ENCODE measurements at places on chromosomes 16 and 17.

- no peak for DNase-seq
Observed at GRCh38 chr17:74746922-74747321, 1.5 kb upstream of the NHERF1 start.

DNA sequence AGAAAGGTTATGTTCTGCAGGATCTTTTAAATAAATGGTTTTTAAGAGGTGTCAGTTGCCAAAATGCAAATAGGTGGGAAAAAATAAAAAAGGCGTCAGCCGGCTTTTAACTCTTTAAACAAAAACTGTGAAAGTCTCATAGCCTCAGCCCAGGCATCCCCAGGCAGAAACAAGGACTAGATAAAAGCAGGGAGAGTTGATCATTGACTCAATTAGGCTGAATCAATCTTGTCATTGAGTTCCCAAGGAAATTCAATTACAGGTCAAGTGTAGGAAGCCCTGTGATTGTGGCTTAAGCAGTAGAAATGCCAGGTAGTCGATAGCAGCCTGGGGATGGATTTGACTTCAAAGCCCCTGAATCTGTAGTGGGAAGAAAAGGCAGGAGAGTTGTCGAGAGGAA lies 30.8 kb upstream of the GUCY2D start:
- DNase-seq, result no peak

DNA sequence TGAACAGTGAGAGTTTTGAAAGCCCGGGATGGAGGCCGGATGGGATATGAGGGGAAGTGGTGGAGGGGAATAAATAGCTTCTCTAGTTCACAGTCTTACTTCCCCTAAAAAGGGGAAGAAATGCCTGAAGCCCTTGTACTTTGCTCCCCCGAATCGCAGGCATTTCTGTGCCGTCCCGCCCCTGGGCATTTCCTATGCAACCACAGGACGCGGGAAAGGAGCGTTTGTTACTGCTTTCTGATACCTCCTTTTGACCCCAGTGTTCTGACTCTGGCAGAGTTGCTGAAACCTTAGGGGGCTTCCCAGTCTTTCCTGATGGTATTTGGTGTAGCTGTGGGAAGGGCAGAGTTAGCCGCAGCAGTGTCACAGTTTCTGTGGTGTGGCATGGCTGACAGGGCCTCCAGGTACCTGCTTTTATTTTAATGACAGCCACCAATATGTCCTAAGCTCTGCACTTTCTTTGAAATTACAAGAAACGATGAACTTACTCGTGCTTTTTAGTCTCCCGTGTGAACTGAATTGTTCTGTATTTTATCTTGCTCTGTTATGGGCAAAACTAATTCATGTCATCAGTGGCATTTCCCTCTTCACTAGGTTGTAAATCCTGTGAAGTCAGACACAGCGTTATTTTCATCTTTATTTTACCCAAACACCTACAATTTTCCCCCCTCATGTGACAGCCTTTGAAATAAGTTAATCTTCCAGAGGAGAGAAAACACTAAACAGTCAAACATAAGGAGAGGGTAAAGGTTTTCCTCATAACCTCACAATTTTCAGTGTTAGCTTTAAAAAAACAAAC lies 27.1 kb downstream of the USP10 start:
- DNase-seq, result no peak

GRCh38 chr17:59533694-59534093 lies 31.7 kb upstream of the DHX40 start:
- no peak for DNase-seq

- no peak for DNase-seq
Observed at GRCh38 chr16:85240982-85241924, 129.0 kb upstream of the CIBAR2 start.

- DNase-seq, result no peak
Observed at GRCh38 chr17:32267690-32268205, 2.1 kb downstream of the RHBDL3 start.

DNA sequence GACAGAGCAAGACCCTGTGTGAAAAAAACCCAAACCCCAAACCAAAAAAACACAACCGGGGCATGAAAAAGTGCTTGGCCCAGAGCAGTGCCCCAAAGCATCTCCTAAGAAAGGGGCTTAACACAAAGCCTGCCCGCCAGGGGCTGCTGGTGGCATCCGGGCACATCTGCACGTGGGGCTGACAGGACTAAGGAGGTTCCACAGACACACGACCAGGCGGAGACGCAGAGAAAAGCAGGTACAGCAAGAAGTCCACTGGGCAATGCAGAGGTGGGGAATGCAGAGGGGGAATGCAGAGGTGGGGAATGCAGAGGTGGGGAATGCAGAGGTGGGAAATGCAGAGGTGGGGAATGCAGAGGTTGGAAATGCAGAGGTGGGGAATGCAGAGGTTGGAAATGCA lies 109.2 kb downstream of the ZNF778 start:
- DNase-seq, result no peak

GRCh38 chr16:54143934-54144571 lies 142.5 kb downstream of the IRX3 start:
- DNase-seq, result no peak

GRCh38 chr16:82439678-82440293 lies 187.0 kb upstream of the CDH13 start:
- DNase-seq, result peak; percentile 1

- no peak for DNase-seq
Observed at GRCh38 chr17:39933912-39934311, 6.4 kb downstream of the LRRC3C start.

DNA sequence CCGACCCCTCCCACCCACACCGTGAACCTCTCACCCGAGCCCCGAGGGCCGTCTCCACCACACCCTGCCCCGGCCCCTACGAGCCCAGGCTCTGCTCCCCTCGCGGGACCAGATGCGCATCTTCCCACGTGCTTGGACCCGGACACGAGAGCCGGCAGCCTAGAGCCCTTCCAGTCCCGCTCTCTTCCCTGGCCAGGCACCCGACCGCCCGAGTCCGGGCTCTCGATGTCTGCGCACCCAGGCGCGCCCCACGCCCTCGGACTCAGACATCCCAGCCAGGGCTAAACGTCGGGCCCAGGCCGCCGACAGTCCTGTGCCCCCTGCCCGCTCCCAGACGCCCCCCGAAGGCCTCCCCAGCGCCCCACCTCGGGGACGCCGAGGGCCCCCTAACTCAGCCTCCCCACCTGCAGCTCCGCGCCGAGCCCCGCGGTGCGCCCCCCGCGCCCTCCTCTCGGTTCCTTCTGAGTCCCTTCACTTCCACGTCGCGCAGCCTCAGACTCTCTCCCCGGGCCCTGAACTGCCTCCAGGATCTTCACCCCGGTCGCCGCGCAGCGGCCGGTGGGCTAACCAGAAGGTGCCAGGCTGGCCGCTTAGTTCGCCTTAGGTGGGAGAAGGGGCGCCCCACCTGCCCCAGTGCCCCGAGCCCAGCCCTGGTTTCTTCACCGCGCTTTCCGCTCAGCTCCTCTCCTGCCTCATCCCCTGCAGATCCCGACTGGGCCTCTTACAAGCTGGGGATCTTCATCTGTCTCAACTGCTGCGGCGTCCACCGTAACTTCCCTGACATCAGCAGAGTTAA lies 688 bp downstream of the ADAP2 start:
- DNase-seq, result no peak

DNA sequence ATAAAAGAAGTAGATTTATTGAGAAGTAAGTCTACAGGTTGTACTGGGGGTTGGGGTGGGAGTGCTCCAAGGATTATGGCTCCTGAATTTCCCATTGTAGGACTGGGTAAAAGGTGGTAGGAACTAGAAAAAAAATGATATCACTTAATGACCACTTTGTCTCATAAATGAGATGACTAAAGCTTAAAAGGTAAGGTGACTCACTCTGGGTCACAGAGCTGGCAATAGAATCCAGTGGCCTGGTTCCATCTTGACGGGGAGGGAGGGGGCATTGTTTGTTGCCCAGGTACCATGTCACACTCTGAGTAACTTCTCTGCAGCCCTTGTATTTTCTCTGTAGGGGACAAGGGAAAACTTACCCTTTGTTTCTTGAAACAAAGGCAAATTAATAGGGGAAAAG lies 126.1 kb downstream of the PITPNC1 start:
- DNase-seq, result no peak

DNA sequence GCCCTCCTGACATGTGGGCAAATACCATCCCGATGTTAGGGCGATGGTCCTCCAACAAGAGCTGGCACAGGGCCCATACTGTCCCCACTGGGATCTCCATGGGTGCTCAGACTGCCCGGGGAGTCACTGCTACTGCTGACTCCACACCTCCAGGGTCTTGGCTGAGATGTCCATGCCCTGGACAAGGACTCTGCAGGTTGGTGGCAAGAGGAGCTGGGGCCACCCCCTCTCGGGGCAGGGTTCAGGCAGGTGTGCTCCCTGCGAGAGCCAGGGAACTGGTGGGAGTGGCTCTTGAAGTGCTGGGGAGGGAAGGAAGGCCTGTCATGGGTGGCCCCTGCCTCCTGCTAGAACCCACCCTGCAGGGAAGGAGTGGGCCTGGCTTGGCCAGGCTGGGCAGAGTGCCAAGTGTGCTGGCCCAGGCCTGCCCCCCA lies 6.4 kb downstream of the CASKIN2 start:
- DNase-seq, result no peak

- no peak for DNase-seq
Observed at GRCh38 chr17:39327109-39327508, 74.3 kb downstream of the FBXL20 start.

- peak; percentile 49 for DNase-seq
Observed at GRCh38 chr16:71439523-71439922, 2.3 kb downstream of the TLE7 start.

DNA sequence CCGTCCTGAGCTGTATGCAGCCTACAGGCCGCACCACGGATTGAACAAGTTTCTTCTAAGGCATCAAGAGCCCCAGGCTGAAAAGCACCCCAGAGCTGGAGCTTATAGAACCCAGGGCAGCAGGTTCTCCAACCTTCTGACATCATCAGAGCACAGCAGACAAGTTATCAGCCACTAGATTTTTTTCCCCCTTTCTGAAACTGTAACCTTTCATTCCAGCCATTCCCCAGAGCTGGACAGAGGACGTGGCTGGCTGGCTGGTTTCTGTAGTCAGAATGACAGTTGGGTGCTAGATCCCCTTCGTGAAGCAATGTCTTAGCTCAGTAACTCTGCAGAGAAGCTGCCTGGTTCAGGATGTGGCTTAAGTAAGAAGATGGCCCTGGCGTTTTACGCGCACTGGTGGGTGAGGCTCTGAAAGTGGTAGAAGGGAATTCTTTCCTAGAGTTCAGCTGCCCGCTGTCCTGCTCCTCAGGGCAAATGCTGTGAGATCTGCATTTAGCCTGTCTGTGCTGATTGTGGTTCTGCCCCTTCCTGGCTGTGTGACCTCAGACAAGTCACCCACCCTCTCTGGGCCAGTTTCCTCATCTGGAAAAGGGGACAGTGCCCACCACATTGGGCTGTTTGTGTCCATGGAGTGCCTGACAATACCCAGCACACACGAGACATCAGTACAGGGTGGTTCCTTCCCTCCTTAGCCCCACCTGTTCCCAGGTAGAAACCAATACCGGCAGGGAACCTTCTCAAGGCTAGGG lies 9.1 kb downstream of the DEXI start:
- no peak for DNase-seq

GRCh38 chr16:85665929-85666328 lies 22.8 kb downstream of the GINS2 start:
- no peak for DNase-seq

- no peak for DNase-seq
Observed at GRCh38 chr17:58667934-58668597, 23.8 kb downstream of the TEX14 start.

DNA sequence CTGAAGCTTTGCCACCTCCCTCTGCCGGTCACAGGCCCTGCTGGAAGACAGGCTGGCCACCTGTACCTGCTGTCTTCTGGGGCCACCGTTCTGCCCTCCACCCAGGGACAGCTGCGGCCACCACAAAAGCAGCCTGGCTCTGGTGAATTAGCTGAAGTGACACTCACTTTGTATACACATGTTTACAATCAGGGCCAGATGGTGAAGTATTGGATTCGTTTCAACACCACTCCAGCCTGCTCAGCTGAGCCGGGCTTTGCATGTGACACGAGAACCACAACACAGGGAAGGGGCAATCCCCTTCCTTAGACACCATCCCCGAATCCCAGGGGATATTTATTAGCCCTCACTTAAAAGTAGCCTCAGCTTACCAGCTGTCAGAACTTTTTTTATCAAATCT lies 191.5 kb upstream of the RPL38 start:
- no peak for DNase-seq

DNA sequence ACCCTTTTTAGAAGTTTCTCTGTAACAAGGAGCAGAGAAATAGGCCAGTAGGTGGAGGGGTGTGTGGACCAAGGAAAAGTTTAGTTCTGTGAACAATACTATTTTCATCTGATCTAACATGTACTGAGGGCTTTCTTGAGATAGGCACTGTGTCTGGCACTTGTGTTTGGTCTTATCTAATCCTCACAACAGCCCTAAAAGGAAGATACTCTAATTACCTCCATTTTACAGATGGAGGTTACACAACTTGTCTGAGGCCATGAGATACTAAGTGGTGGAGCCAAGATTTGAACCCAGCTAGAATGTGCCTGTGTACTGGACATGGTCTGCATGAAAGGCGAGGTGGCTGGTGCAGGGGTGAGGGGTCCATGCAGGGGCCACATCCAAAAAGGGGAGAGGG lies 4.5 kb downstream of the TNFSF12 start:
- DNase-seq, result no peak

DNA sequence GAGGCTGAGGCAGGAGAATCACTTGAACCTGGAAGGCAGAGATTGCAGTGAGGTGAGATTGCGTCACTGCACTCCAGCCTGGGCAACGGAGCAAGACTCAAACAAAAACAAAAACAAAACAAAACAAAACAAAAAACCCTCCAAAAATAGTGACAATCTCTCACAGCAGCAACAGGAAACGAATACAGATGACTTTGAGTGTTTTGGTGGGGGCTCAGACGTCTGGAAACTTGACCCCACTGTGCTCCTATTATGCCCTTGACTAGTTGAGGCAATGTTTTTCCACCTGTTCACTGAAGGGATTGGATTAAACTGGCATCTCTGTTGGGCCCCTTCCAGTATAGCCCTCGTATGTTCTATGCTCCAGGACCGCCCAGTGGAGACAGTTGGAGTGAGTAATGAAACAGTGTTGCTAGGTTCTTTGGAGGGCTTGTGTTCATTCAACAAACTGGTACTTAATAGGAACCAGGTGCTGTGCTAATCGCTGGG lies 167.0 kb downstream of the UTP18 start:
- DNase-seq, result no peak

GRCh38 chr17:40153603-40154236 lies 13.4 kb downstream of the CASC3 start:
- DNase-seq, result no peak

- no peak for DNase-seq
Observed at GRCh38 chr17:76581515-76581914, 4.1 kb downstream of the ST6GALNAC2 start.
